DMS 273 treated with DMSO at 0.1 percent for 48 hours (cell line): ENCODE measurements at places on chromosomes 1 and 21.

GRCh38 chr1:150299716-150300115 is 6.1 kb downstream of the MRPS21 start:
- DNase-seq, result no peak

- DNase-seq, result no peak
Measured at GRCh38 chr1:230201445-230201844, 134.4 kb downstream of the GALNT2 start.

DNA sequence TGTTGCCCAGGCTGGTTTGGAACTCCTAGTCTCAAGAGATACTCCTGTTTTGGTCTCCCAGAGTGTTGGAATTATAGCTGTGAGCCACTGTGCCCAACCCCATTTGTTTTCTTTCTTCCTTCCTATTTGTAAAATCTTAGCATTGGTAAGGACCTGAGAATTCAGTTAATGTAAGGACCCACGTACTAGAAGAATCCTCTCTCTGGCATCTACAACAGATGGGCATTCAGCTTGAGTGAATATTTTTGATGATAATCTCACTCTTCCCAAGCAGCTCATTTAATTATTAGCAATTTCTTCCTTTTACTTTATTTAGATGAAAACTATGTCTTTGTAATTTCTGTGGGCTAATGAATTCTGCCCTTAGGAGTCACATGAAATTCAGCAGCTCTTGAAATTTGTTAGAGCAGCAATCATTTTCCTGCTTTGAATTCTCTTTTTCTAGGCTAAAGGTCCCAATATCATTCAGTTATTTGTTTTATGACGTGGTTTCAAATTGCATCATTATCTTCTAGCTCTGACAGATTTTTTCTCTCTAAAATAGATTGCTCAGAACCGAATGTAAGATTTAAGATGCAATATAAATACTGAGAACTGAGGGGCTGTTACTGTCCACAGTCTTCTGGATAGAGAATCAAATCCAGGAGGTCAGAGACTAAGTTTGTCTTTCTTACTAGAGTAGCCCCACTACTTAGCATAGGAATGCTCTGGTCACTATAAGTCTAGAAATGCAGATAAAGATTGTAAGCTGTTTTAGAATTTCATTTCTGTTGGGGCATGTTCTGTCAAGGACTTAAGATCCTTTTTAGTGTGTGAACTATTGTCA is 59.4 kb downstream of the EPB41 start:
- DNase-seq, result peak; percentile 82

GRCh38 chr1:225143001-225143400 is 213.5 kb downstream of the DNAH14 start:
- DNase-seq, result no peak

DNA sequence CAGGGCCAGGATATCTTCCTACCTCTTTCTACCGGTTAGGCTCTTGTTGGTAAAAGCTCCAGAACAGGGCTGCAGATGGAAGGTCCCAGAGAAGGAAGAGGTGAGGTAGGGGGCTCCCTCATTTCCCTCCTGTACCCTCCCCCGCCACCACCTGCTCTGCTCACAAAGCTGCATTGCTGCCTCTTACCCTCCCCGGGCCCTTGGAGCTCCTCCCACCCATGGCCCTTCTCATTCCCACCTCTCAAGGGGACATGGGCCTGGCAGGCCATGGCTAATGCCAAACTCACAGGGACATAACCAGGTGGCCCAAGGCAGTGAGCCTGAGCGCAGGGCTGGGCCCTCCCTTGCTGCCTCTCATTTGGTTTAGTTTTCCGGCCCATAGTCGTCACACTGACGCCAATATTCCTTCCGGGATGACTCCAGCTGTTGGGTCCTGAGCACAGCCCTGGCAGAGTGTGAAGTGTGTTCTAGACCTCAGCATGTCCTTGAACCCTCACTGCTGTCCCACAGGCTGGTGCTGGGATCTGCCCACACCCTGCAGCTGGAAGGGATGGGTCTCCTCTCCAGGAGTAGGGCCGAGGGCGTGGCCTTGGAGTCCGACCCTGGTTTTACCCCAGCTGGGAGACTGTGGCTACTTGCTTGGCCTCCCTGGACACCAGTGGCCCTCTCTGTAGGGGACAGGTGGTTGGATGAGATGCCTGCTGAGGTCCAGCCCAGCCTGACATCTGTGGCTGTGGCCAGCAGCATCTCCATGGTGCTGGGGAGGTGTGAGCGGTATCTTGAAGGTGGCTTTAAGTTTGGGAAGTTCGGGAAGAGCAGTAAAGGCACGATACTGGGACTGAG is 104.6 kb downstream of the ARHGEF10L start:
- DNase-seq, result no peak

DNA sequence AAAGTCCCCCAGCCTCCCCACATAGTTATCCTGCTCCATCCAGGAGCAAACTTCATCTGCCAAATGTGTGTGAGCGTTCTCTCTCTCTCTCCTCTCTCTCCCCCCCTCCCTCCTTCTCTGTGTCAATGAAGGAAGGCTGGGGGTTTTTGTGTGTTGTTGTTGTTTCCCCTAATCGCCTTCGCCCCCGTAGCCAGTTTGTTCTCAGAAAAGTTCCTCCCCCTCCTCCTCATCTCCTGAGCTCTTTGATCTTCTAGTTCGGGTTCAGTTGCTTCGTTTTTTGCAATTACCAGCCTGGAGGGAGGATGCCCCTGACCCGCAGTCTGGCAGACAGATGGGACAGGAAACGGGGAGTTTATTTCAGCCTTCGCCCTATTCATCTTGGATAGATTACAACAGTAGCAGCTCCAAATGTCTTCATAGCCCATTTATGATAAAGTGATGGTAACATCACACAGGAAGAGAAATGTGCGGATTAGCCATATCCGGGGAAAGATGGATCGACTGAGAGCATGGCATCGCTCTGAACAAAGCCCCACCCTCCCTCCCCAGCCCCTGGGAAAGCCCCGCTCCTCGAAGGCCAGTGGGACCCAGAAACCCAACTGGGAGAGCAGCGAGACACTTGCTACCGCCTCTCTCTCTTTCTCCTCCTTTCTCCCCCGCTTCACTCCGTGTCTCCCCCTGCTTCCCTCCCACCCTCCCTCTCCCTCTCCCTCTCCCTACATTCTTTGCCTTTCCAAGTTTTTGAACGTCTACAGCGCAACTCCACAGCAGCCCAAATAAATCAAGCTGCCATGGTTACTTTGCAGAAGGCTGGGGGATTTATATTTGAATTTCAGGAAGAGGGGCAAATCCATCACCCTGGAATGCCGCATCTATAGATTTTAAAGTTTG is 139.7 kb upstream of the ARHGEF16 start:
- no peak for DNase-seq

DNA sequence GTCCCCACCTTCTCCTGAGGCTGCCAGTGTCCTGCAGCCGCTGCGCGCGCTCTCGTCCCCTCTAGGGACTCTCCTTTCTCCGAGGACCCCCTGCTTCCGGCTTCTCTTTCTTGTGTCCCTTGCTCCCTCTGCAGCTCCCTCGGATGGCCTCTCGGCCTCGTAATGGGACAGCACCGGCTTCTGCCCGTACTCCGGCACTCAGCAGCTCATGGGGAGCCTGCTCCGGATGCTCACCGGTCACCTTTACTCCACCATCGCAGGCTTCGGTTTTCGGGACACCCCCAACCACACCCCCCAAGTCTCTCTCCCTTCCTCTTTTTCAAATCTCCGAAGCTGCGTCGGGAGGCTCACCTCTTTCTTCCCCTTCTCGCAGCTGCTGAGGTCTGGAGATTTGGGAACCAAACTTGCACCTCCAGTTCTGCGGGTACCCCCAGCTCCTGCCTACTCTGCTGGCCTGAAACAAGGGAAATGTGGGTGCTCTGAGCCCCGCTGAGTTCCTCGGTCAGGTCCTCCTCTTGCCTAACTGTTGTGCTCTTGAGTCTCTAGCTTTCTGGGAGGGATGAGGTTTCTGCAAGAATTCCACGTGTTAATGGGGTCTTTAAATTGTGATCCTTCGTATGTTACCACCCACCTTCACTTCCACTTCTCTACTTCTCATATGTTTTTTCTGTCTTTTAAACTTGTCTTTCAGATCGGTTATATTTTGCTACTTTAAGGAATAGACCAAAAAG is 930 bp downstream of the CDC14A start:
- no peak for DNase-seq

- no peak for DNase-seq
Measured at GRCh38 chr1:54016343-54017282, 1.4 kb downstream of the LDLRAD1 start.

DNA sequence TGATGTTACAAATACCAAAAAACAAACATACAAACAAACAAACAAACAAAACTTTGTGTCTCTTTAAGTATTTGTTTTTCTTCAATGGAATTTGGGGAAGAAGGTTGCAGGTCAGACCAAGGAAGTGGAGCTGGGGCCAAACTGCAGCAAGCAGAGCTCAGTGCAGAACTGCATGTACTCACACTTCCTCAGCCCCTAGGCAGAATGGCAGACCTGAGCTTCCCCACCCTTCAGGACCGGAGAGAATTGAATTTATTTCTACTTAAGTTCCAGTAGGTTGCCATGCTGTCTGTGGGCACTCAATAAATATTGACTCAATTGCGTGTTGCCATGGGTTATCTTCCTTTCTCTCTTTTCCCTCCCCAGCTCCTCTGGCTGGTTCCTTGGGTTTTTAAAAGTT is 173.6 kb downstream of the PTGER3 start:
- DNase-seq, result no peak

DNA sequence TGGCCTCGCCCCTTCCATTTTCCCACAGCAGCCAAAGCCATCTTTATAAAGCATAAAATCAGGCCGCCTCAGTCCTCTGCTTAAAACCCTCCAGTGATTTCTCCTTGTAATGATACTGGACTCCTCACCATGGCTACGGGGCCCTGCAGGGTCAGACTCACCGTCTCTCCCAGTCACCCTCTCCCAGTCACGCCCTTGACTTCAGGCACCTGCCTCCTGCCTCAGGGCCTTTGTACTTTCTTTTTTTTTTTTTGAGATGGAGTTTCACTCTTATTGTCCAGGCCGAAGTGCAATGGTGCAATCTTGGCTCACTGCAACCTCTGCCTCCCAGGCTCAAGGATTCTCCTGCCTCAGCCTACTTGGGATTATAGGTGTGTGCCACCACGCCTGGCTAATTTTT is 47.8 kb downstream of the PIK3CD start:
- no peak for DNase-seq

GRCh38 chr1:67674260-67675011 is 10.6 kb upstream of the GADD45A start:
- DNase-seq, result peak; percentile 98

GRCh38 chr21:44297525-44298290 is 2.1 kb upstream of the PFKL start:
- DNase-seq, result peak; percentile 55

GRCh38 chr1:225737161-225737560 is 40.5 kb upstream of the SRP9 start:
- no peak for DNase-seq

DNA sequence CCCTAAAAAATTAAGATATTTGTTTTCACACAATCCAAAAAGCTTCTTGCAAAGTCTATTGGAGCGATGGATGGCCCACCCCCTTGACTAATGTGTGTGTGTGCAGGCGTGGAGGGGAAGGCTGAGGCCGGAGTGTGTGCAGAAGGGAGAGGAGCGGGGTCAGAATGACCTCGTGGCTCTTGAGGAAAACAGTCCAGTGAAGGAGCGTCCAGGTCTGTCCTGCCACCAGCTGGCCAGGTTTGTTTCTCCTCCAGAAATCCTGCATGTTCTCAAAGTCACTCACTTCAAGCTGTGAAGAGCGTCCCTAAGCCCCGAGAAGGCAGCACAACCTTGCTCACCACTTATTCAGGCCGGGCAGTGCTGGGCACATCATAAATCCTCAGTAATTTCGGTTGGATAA is 69.5 kb upstream of the SSX2IP start:
- no peak for DNase-seq

GRCh38 chr1:100188617-100189016 is 10.6 kb upstream of the LRRC39 start:
- peak; percentile 94 for DNase-seq

DNA sequence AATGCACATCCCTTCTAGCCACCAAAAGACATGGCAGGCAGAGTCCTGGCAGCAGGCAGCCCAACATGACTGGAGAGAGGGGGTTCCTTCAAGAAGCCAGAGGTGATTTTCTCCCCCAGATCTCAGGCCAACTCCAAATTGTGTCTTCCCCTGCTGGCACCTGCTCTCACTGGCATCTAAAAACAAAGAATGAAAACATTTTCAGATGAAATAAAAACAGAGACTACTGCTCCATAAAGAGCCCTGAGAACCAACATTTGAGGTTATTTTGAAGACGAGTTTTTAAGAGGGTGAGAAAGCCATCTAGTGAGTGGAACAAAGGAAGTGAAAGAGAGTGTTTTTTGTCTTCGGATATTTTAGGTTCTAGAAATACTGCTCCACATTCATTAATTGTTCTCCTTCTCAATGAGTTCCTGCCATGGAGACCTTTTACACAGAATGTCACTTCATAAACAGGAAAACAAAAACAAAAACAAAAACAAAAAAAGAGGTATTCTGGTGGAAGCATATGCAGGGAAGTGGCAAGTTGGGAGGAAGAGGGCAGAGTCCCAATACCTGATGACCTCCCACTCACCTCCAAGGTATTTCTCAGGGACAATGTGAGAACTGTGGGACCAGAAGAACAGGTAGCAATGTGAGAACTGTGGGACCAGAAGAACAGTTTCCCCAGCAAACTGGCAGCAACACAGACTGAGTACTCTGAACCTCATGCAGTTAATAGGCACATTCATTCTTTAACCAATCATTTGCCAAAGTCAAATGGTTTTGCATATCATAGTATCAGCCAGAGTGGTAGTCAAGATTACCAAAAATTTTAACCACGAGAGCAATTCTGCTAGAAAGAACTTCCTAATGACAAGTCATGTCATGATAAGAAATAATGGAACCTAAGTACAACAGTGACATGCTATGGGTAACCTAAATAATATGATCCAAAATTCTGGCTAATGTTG is 50.0 kb downstream of the KIAA0319L start:
- no peak for DNase-seq

- no peak for DNase-seq
Measured at GRCh38 chr1:32868085-32868484, 2.6 kb downstream of the FNDC5 start.

- peak; percentile 41 for DNase-seq
Measured at GRCh38 chr1:165367375-165367993, 11.0 kb upstream of the LMX1A start.

DNA sequence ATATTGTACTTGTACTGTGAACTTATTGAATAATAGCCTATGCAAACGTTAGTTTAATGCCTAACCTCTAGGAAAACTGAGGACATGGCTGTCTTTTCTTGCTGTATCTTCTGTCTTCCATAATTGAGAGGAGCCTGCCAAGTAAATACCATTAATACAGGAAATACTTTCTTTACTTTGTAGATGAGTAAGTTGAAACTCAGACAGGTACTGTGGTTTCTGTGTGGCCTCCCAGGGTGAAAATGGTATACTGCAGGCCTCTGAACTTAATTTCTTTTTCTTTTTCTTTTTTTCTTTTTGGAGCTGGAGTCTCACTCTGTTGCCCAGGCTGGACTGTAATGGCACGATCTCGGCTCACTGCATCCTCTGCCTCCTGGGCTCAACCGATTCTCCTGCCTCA is 208.8 kb upstream of the ADGRL4 start:
- no peak for DNase-seq

GRCh38 chr1:234326497-234327366 is 46.5 kb upstream of the COA6 start:
- no peak for DNase-seq

GRCh38 chr1:42343049-42343448 is 8.0 kb upstream of the FOXJ3 start:
- DNase-seq, result no peak

GRCh38 chr1:204384636-204385352 is 25.1 kb upstream of the PLEKHA6 start:
- DNase-seq, result no peak
